ENCODE measurements at places on chromosomes 7 and 10.

GRCh38 chr7:3911685-3912084, 610.6 kb downstream of the SDK1 start:
- ATAC-seq = no peak
- H3K27me3 ChIP-seq = peaks cover 56% of the 10 kb centered on the region
- no peak overlapping the region for H3K27ac ChIP-seq
- no peaks in the 10 kb centered on the region for H3K36me3 ChIP-seq
- H3K4me3 ChIP-seq = no peak overlapping the region
- peaks cover 11% of the 10 kb centered on the region for H3K4me1 ChIP-seq

GRCh38 chr10:124672181-124672638, 72.0 kb downstream of the FAM53B start:
- no peak overlapping the region for H3K4me3 ChIP-seq
- H3K4me1 ChIP-seq = peaks cover 86% of the 10 kb centered on the region
- no peak for ATAC-seq
- peaks cover 33% of the 10 kb centered on the region for H3K36me3 ChIP-seq
- no peaks in the 10 kb centered on the region for H3K27me3 ChIP-seq

- no peak overlapping the region for H3K27ac ChIP-seq
- no peak for ATAC-seq
- peaks cover 16% of the 10 kb centered on the region for H3K27me3 ChIP-seq
- no peaks in the 10 kb centered on the region for H3K4me1 ChIP-seq
- H3K36me3 ChIP-seq = no peaks in the 10 kb centered on the region
Measured at GRCh38 chr10:114323023-114323422, 81.3 kb downstream of the AFAP1L2 start.

- ATAC-seq = no peak
- no peaks in the 10 kb centered on the region for H3K36me3 ChIP-seq
- no peak overlapping the region for H3K4me3 ChIP-seq
- peaks cover 12% of the 10 kb centered on the region for H3K4me1 ChIP-seq
Measured at GRCh38 chr7:25026156-25026555, 46.2 kb upstream of the OSBPL3 start.

GRCh38 chr7:137388916-137389315, 45.4 kb upstream of the PTN start:
- no peak overlapping the region for H3K27ac ChIP-seq
- no peaks in the 10 kb centered on the region for H3K27me3 ChIP-seq
- ATAC-seq = no peak
- no peak overlapping the region for H3K4me3 ChIP-seq

- no peaks in the 10 kb centered on the region for H3K36me3 ChIP-seq
- ATAC-seq = no peak
- no peaks in the 10 kb centered on the region for H3K27me3 ChIP-seq
Measured at GRCh38 chr7:19464241-19464640, 244.6 kb downstream of the POLR1F start.
